ENCODE measurements at places on chromosomes 12 and 14.

GRCh38 chr12:21774358-21775132 is at the start of gene KCNJ8:
Gene KCNJ8, minus strand, starts transcription at chr12:21774706. Its CDS starts 1,090 bp downstream, at chr12:21773616.
- DNase-seq, result no peak

GRCh38 chr12:53493610-53494391 is 5.5 kb downstream of the MAP3K12 start:
- DNase-seq, result no peak

- no peak for DNase-seq
Measured at GRCh38 chr12:3520168-3520567, 29.2 kb downstream of the PRMT8 start.

GRCh38 chr14:75138492-75138891 is 11.6 kb upstream of the NEK9 start:
- no peak for DNase-seq

DNA sequence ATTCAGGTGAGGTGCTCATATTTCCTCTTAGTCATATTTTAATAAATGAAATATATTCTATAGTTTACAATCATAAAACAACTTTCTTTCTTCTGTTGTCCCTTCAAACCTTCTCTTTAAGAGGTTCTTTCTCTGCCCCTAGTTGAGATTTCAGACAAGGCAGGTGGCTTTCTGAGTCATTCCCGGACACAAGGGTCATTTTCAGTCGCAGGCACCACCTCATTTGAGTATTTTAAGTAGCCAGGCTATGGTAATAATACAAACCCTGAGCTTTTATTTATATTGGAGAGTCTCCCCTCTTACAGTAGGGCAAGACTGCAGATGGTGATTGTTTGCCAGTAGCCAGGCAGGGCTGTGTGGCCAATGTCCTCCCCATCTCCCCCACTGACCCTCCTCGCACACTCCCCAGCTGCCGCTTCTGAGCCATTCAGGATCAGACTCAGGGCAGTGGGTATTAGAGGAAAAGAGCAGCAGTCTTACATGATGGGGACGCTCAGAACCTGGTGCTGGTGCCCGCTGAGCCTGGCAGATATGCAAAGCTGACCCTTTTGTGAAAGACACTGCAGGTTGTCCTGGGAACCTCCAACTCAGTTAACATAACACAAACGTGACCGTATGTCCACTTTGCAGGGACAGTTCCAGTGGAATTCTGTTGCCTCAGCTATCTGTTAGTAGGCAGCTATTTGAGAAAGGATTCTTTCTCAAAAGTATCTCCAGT is 101.1 kb upstream of the BCL2L14 start:
- no peak for DNase-seq

DNA sequence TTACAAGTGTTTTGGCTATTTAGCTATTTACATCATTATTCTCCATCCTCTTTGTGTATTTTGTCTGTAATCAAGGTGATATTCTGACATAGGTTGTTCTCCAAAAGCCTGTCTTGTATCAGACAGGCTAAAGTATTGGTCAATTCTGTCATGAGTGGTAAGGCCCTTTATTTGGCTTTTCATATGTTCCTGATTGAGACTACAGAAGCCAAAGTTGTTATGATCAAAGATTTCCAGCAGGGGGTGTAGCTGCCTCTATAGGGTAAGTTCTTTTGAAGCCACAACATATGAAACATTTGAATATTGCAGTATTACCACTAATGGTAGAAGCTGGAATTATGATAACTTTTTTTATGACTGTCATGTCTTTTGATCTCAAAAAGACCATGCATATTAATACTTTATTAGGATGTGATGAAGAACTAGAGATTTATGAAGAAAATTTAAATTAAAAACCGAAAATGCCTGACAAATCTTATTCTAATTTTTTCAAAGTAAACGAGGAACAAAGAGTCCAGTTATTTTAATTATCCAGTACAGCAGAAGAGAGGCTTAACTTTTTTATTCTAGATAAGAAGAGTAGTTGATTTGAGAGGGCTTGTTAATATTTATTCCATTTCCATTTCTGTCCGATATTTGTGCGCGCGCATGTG is 3.4 kb upstream of the ARHGAP5 start:
- DNase-seq, result no peak

- DNase-seq, result peak; percentile 74
Measured at GRCh38 chr14:50003213-50004021, 110.5 kb downstream of the ARF6 start.

GRCh38 chr14:89349171-89350008 is 67.6 kb downstream of the FOXN3 start:
- DNase-seq, result no peak

DNA sequence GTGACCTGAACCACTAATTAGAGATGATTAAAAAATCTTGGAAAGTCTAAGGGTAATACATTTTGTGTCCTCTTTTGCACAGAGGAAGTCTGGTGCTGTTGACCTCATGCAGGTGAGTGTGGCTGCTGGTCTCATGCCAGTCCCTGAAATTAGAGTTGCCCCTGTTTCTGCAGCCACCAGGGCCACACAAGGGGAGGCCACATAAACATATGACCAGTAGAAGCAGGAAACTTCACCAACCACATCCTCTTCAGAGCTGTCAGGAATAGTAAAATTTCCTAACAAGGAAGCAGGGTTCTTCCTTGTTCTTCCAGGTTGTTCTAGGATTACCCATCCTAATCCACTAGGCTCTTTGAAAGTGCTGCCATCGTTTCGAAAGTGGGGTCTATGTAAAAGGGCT is 28.3 kb downstream of the PSMA6 start:
- DNase-seq, result no peak

GRCh38 chr12:33876618-33877017 is 145.7 kb upstream of the ALG10 start:
- DNase-seq, result no peak

DNA sequence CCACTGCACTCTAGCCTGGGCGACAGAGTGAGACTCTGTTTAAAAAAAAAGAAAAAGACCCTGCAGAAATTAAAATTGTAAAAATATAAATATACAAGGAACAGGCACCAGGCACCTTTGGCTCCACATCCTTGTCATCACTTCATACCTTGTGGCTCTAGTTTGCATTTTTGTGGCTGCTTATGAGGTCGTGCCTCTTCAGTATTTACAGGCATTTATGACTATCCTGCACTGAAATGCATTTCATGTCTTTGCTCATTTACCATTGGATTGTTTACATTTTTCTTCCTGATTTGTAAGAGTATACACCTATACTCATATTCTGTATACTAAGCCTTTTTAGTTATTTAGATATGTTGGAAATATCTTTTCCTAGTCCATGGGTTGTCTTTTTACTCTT is 20.1 kb downstream of the BICD1 start:
- DNase-seq, result no peak

DNA sequence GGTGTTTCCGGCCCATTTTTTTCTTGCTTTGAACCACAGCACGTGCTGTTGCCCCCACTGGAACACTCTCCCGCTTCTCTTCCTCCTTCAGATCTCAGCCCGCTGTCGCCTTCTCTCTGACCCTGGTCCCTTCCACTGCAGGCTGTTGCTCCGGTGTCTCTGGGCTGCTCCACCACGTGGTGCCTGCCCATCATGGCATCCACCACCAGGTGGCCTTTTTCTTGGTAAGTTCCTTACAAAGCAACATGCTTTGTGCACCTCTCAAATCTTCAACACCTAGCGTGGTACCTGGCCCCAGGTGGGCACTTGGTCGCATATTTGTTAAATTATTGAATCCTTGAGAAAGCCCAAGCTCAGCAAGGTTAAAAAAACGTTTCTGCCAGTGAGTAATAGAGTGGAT is 19.1 kb downstream of the TUNAR start:
- peak; percentile 8 for DNase-seq

DNA sequence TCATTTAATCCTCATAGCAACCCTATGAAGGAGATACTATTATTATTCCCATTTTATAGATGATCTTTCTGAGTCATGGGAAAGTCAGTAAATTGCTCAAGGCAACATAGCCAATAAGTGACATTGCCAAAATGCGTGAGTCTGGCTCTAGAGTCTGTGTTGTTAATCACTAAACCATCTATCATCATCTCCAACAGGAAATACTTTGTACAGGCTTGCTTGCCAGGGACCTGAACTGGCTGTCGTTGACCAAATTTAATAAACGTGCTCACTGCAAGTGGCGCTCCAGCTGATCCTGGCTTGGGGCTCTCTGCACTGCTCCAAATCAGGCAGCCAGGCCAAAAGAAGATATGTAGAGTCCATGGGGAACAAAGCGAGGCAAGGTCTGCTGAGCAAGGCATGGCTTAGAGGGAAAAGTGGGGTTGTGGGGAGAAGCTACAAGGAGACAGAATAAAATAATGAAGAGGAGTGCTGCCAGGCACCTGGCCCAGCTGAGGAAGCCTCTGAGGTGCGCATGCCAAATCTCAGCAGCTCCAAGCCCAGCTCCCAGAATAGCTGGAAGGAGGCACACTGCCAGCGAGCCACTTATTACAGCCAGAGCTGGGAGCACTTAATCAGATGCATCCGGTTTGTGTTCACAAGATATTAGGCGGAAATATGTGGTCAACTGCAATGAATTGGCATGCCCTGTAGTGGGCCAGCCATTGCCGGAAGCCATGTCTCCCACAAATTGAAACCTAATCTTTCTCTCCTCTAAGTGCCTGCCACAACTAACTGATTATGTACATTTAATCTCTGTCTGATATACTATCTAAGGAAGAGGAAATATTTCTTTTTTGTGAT is 43.3 kb upstream of the PTPRO start:
- DNase-seq, result no peak

GRCh38 chr12:5478081-5478706 is 46.3 kb downstream of the NTF3 start:
- DNase-seq, result no peak

- DNase-seq, result no peak
Measured at GRCh38 chr12:87469295-87469694, 559.9 kb downstream of the C12orf50 start.

DNA sequence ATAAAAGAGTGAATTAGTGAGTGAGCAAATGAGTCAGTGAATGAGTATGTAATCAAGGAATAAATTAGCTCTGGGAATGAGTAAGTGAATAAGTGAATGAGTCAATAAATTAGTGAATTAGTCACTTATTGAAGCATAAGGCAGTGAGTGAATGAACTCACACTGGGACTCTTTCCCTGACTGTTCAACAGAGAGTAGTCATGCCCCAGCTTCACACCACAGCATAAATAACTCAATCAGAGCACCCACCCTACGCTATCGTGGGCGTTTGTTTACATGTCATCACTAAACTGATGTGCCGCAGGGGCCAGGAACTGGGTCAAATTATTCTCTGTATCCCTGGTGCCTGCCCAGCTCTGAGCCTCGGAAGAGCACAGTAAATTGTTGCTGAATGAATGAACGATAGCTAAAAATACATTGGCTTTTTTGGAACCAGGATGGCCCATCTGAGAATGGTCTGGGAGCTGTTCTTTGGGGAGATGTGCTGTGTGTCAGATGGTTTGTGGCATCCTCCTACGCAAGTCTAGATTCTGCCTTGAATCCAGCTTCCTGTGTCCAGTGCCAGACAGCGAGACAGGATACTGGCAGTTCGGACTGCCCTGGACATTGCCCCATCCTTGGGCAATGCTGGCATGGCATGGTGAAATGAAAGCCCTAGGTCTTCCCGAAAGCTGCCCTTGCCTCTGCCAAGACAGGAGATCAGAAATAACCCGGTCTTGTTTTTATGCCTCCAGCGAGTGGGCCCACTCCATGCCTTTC is 98.0 kb upstream of the RTL1 start:
- no peak for DNase-seq

DNA sequence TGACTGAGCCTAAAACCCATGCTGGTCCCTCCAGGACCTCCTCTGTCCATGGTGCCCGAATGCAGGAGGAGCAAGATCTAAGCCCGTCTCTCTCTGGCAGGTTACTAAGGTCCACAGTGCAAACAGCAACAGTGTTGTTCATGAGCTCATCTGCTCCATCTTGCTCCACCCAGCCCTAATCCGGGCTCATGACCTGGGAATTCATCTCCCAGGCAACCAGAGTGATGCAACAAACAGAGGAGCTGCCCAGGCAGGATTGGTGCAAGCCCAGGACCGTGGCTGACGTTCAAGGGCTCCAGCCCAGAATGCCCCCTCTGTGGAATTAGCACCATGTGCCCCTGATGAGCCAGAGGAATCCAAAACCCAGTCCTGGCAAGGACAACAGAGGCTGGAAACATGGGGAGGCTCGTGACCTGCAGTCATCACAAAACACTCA is 29.9 kb downstream of the HSPB8 start:
- no peak for DNase-seq

GRCh38 chr12:115611477-115611876 is 666.0 kb downstream of the MED13L start:
- no peak for DNase-seq

DNA sequence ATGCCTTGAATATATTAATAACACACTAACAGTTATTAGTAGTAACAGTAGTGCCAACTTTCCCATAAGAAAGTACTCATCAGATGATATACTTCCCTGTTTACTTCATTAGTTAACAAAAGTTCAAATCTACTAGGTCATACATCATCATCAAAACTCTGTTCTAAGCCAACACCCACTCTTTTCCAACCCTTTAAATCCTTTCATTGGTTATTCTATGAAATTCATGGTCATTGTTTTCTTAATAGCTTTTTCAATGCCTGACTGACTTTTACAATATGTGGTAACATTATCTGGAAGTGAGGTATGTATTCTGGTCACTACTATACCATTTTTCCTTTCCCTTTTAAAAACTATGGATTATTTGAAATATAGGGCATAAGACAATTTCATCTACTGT is 9.7 kb downstream of the NTS start:
- DNase-seq, result no peak

DNA sequence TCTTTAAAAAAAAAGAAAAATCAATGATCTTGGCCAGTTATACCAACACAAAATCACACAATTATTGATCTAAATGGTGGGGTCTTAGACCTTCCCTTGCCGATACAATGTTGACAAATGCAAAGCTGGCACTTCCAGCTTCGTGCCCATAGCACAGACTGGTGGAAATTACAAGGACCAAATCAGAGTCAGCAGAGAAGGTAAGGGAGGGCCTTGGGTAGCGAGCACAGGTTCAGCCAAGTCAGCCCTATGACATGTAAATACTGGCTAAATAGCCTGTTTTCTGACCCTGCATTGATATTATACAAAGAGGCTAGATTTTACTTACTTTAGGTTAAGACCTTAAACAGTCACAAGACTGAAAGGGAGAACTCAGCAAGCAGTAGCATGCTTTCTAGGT is 30.3 kb upstream of the WDR89 start:
- no peak for DNase-seq

DNA sequence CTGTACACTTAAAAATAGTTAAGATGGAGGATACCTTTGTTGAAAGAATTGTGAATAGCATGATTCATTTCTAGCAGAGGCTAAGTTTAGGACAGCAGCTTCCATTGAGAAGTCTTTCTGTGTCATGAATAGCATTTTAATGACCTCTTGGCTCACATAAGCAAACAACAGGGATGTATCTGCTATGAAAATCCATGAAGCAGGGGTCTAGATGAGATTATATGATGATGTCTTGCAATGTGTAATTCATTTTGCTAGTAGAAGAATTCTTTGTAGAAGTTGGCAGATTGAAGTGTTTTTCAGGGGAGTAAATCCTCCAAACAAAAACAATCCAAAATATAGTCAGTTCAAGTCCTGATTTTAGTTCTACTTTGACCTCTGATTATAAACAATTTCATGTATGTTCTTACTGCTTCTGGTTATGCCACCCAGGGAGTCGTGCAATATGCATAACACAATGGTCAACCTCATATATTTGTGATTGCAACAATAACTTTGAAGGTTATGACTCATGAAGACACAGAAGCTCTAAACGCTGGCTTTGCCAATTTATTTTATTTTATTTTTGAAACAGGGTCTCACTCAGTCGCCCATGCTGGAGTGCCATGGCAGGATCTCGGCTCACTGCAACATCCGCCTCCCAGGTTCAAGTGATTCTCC is 6.9 kb upstream of the RD3L start:
- DNase-seq, result no peak
